ENCODE measurements at places on chromosomes 13 and 19.

- no peak for DNase-seq
Observed at GRCh38 chr19:49165865-49166301, 8.3 kb downstream of the TRPM4 start.

GRCh38 chr13:90706631-90707030 is 640.9 kb upstream of the MIR17HG start:
- no peak for DNase-seq

- DNase-seq: no peak
Observed at GRCh38 chr19:55528030-55528803, 8.7 kb downstream of the SBK2 start.

- DNase-seq: no peak
Observed at GRCh38 chr13:28528848-28529247, 33.9 kb upstream of the FLT1 start.

DNA sequence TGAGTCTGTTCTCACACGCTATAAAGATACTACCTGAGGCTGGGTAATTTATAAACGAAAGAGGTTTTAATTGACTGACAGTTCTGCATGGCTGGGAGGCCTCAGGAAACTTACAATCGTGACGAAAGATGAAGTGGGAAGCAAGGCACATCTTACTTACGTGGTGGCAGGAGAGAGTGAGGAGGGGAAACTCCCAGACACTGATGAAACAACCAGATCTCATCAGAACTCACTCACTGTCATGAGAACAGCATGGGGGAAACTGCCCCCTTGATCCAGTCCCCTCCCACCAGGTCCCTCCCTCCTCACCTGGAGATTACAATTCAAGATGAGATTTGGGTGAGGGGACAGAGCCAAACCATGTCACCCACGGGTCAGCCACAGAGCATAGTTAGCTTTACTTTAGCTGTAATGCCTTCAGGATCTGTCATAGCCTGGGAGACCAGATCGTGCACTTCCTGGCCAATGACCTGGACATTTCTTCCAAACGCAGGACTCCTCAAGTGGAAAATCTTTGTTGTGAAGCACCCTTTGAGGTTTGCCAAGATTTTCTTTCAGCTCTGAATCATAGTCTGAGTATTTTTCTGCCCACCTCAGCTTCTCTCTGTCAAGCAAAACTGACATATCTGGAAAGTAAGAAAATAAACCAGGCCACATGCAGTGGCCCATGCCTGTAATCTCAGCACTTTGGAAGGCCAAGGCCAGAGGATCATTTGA is 25.2 kb upstream of the HIF3A start:
- no peak for DNase-seq

- DNase-seq: no peak
Observed at GRCh38 chr19:6233056-6233826, 46.5 kb downstream of the MLLT1 start.

GRCh38 chr19:32168111-32168510 is 177.3 kb upstream of the ZNF507 start:
- DNase-seq: no peak

DNA sequence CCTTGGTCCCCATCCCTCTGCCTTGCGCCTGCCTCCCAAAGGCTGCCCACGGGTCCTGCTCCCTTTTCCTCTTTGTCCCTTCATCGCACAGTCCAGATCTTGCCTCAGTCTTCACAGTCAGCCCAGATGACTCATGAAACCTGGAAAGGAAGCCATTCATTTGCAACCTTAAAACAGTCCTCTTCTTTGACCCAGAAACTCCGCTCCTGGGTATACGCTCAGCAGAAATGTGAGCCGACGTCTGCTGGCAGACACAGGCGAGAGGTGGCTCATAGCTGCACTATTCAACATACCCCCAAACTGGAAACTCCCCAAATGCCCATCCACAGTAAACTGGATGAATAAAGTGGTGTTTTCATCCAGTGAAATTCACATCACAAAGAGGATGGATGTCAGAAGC is 13.6 kb upstream of the PEPD start:
- no peak for DNase-seq

DNA sequence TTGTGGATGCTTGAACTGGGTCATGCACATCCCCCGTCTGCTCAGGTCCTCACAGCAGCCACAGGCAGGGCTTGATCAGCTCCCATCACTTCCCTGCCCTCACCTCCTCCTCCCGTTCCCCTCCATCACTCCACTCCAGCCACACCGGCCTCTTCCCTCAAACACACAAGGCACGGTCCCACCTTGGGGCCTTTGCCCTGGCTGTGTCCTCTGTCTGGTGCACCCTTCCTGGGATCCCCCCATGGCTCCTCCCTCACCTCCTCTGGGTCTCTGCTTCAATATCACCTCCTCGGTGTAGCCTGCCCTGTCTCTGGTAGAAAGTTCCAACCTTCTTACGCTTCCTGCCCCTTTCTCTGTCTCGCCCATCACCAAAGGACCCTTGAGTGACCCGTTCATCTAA is 16.0 kb downstream of the GTPBP3 start:
- no peak for DNase-seq

DNA sequence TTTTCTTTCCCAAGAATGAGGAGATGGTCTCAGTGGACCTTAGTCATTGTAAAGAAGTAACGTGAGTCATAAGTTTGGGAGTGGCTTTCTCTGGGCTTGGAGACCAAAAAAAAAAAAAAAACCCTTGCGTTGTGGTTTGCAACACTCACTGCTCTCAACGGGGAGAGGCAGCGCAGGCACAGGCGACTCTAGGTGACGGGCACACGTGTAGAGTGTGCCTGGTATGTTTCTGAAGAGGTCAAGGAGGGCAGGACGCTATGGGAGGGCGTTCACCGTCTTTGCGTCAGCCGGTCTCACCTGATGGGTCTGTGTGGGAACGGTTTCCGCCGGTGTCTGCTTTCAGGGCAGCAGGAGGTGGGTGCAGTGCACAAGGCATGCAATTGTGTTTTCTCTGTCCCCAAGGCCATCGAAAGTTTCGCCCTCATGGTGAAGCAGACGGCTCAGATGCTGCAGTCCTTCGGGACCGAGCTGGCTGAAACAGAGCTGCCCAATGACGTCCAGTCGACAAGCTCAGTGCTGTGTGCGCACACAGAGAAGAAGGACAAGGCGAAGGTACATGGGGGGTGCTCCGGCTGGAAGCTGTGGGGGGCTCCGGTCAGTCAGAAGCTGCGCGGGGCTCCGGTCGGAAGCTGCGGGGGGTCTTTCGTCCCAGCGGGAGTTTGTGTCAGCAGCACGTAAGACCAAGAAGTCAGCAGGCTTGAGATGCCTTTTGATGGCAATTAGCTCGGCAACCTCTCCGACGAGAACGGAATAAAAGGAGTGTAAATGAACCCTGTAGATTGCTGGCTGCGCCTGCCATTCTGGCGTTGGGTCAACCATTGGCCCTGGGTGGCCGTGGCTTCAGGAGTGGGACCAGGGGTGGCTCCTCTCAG is 40.8 kb upstream of the F7 start:
- no peak for DNase-seq

DNA sequence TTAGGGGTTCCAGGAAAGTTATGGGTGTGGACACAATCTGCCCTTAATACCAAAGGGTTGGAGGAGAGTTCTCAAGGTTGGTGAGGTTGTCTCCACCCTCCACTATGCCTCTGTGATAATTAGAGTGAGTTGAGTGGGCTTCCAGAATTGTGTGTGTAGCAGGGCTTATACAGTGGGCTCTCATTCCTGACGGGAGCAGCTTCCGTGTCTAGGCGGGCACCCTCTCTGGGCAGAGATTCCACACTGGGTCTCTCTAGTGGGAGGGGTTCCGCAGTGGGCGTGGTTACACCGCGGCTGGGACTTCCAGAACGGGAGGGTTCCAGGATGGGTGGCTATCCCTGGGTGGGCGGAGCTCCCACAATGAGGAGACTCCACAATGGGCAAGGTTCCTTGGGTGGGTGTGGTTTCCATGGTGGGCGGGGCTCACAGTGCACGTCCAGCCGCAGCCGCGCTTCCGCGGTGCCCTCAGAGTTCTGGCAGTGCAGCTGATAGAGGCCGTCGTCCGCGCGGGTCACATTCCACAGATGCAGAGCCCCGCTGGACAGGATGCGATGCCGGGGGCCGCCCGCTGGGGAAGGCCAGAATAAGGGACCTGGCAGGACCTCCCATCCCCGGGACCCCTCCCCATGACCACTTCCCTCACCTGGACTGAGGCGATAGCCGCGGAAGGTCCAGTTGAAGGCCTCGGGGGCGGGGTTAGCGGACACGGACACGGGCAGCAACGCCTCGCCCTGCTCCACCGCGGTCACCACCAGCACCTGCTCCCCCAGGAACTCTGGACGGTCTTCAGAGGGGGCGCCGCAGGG is 8.4 kb downstream of the NPHS1 start:
- no peak for DNase-seq

Data from activated CD8-positive, alpha-beta memory T cell treated with anti-CD3 and anti-CD28 coated beads for 1 hour (primary cell).